ENCODE measurements at places on chromosomes 11 and 22. TPM values are rescaled to one million over a fixed set of nuclear protein-coding genes. Genes with fewer than 3 reads are reported as not detected.
A peak's percentile ranks its signal among the peaks of the same experiment; 100 is the strongest.

GRCh38 chr11:67450796-67451657, 1.5 kb downstream of the GPR152 start:
- no peak for DNase-seq

DNA sequence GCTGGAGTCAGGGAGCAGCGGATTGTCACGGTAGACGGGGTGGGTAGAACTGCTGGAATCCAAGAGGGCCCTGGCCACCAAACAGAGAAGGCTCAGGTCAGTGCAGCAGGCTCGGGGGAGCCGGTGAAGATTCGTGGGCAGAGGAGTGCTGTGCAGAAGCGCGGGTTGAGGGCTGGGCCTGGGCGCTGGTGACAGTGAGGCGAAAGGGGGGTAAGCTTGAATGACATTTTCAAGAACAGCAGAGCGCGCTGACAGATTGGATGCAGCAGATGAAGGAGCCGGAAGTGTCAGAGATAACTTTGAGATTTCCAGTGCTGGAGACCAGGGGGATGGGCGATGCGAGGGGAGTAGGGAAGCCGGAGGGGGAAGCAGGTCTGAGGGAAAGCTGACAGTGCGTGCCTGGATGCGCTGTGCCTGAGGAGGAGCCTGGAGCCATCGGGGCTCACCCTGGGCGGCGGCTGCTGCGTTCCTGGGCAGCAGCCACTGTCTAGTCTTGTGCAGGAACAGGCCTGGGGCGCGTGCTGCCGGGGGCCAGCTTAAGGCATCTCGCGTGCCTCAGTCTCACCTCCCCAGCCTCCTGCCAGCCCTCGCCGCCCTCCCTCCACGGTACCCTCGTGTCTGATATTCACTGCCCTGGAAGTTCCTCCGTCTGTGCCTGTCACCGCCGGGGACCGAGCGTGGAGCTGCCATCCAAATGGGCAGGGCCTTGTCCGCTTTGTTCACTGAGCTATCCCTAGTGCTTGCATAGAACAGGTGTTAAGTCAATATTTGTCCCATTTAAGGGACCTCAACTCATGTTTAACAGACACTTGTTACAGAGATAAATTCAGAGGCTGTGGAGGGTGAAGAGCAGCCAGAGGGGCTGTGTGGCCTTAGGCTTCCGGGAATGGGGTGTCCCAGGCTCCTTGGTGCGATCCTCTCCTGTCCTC, 5.2 kb downstream of the GRIK4 start:
- no peak for DNase-seq

GRCh38 chr22:29268511-29269229, 602 bp downstream of the EWSR1 start:
- peak; percentile 70 for DNase-seq

DNA sequence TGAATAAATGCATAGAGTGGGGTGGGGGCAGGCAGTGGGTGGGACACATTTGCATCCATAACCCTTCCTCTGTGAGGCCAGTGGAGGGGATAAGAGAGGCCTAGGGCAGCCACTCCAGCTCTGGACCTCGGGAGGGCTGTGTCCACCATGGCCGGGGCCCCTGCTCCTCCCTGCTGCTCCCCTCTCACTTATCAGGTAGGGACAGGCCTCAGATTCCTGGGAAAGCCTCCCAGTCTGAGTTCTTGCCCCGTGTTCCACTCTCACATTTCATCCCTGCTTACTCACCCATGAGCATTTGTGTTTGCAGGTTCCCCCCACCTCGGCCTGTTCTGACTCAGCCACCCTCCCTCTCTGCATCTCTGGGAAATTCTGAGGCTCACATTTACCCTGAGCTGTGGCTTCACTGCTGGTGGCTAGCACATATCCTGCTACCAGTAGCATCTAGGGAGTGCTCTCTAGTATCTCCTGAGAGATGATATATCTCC, 128.7 kb upstream of the TOP3B start:
- DNase-seq, result no peak

- DNase-seq, result no peak
These were observed 6.3 kb downstream of the TMEM121B start for GRCh38 chr22:17114898-17115235.

The ACR gene
- total RNA-seq, result 0.84 TPM

- no peak for DNase-seq
These were observed 27.8 kb upstream of the AMOTL1 start for GRCh38 chr11:94740083-94741021.

The TMA7B gene
- total RNA-seq, result not detected

- DNase-seq, result no peak
These were observed 169.8 kb upstream of the TENM4 start for GRCh38 chr11:79610678-79611077.

The C22orf15 gene
- not detected for total RNA-seq

DNA sequence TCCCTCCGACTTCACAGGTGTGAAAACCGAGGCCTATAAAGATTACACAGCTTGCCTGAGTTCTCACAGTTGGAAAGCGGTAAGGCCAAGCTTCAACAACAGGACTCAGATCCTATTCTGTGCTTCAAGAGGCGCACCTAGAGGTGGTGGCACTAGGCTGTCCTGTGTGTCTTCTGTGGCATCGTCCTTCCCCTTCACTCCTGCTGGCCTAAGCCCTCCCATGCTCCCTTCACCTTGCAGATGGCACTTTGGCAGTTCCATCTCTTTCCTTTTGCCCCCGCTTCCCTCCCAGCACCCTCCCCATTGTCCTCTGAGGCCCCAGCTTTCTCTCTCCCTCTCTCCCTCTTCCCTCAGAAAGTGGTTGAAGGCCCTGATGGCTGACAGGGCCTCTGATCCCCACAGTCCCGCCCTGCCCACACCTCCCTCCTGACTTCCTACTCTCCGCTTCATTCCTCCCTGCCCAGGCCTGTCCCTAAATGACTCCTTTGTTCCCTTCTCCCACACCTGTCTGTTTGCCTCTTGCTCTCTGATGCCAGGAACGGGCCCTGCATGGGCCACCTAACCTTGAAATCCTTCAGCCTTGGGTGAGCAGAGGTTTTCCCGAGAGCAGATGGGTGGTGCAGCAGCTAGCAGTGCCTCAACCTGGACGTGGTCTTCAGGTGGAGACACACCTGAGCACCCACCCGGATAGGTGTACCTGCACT, 5.8 kb downstream of the TRIM29 start:
- no peak for DNase-seq

- no peak for DNase-seq
These were observed 972 bp upstream of the TSSC4 start for GRCh38 chr11:2399488-2400068.

The TOM1 gene
- total RNA-seq, result 45.7 TPM

- DNase-seq, result peak; percentile 95
These were observed 1.4 kb downstream of the PACSIN3 start for GRCh38 chr11:47184711-47185304.

DNA sequence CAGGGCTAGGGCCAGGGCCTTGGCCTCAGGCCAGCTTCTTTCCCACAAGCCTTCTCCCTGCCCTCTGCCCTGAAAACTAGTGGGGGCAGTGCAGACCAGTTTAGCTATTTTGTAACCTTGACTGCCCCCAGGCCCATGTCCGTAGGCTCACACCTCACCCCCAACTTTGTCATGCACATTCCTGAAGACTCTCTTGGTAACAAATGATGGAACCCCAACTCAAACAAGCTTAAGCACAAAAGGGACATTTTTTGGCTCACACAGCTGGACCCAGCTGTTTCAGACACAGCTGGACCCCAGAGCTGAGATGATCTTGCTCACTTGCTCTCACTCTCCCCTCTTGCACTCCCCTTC, 46.6 kb downstream of the KCNQ1OT1 start:
- no peak for DNase-seq

The OR51E1 gene
- not detected for total RNA-seq

DNA sequence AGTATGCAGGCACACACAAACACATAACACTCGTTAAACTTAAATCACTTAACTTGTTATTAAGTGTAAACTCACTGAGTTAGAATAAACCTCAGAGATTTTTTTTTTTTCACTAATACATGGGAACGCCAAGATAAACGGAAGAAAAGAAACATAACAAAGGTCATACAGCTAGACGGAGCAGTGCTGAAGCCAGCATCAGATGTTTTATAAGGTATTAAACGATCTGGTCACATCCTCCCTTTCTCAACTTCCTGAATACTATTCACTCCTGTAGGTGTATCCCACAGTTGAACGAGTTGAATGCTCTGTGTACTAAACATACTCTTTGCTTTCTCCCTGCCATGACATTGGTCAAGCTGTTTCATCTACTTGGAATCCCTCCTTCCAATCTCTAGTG, 212.0 kb downstream of the SWAP70 start:
- DNase-seq, result no peak

The SNX32 gene
- total RNA-seq, result 0.16 TPM

DNA sequence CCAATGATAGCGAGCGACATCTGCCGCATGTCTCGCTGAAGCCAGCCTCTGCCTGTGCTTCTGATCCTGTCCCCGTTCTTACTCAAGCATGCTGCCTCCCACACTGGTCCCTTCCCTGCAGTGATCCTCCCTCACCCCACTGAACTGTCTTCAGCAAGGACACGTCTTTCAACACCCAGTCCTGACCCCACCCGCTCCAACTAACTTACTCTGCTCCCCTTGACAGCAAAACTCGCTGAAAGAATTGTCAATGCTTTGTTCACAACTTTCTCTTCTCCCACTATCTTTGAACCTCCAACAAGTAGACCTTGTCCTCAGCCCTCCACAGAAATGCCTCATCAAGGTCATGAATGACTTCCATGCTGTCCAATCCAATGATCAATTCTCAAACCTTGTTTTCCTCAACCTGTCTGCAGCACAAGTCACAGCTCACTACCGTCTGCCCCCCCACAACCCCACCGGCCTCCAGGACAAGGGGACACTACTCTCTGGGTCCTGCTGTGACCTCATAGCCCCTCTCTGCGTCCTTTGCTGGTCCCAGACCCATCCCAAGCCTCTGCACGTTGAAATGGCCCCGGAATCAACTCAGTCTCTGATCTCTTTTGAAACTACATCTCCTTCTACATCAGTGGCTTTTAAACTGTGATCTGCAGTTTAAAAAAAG, 108.0 kb downstream of the MICAL3 start:
- no peak for DNase-seq

GRCh38 chr11:12856338-12856737, 152.8 kb upstream of the RASSF10 start:
- no peak for DNase-seq

DNA sequence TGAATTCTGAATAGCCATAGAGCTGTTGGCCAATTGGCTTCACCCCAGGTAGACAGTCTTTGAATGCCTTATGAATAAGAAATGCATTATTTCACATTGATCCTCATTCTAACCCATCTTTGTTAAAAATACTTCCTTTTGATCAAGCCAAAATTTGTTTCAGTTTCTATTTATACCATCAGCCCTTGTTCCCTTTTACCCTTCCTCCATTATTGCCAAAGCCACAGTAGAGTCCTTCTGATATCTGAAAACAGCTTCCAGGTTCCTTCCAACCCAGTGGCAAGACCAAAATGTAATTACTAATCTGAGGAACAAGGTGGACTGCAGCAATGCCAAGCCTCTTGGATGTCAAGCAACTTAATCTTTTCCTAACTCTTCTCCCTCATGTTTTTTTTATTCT, 458.8 kb downstream of the BUD13 start:
- DNase-seq, result no peak

DNA sequence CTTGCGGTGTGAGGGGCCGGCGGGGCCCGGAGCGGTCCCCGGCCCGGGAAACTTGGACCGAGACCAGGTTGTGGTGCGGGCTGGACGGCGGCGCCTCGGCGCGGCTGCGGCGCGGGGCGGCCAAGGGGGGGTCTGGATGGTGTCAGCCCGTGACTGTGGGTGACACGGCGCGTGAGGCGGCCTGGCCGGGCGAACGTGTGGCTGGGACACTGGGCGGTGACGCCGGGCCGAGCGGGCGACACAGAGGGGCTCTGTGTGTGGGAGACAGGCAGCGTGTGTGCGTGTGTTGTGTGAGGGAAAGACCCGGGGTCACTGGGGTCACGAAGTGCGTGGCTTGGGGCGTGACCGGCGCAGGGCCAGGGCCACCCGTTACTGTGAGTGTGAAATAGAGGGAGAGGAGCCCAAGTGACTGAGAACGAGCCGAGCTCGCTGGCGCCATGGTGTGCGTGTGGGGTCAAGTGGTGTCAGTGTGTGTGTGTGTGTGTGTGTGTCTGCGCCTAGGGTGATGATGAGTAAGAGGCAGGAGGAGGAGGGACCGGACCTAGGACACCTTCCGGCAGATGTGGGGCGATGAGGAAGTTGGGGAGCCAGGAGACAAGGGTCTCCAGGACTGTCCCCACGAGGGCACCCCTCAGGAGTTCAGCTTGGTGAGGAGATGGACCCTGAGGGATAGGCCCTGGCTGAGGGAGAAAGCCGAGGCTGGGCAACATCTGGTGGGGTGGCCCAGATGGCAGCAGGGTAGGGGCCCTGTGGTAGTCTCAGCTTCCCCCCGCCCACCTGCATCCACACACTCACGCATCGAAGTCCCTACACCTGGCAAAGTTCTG, 817 bp downstream of the RELT start:
- DNase-seq, result peak; percentile 76

DNA sequence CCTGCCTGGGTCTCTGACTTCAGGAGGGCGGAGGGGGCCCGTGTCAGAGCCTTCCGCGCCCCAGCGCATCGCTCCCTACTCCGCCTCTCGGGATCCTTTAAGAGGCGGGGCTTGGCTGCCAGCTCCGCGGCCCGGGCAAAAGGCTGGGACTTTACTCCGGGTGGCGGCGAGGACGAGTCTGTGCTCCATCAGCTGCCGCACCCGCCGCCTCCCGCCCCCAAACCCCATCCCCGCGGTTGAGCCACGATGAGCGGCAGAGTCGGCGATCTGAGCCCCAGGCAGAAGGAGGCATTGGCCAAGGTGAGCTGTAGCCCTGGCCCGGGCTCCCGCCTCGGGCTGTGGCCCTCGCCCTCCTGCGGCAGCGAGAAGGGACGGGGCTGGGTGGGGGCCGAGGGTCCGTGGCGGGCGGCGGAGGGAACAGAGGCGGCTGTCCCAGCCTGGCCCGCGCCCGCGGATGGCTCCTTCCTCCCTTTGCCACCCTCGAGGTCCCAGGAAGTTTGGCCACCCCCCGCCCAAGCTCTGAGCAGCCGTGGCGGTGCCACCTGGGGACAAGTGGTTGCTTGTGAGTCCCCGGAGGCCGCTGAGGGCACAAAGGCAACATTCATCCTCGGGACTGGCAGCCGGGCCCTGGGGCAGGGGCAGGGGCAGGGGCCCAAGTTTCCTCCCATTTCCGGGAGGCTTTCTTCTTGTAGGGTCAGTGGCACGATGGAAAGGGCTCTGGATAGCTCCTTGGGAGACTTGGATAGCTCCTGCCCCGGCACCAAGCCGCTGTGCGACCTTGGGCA, at the start of gene SEC14L2:
Gene SEC14L2 (plus strand): TSS at position 148 of the 785 bp plus-strand sequence. CDS start 99 bp downstream, at position 247.
- DNase-seq, result peak; percentile 93

The PLET1 gene
- not detected for total RNA-seq

The DCHS1 gene
- total RNA-seq, result 1.8 TPM

DNA sequence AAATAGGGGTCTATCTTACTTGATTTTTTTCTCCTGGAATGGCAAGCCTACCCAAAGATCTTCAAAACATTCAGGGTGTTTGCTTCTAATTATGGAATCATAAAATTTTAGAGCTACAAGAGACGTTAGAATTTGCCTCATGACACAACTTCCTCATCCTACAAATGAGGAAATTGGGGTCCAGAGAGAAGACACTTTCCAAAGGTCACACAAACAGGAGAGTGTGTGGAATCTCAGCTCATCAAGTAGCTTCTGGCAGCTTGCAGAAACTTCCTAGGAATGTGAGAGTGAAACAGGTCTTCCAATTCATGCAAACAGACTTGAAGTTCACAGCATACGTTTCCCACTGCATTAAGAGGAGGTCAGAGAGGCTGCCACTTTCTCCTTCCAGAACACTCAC, 976.0 kb downstream of the OPCML start:
- DNase-seq, result no peak
